ENCODE measurements at places on chromosomes 16 and 17.

GRCh38 chr17:60223456-60223855 lies 73.7 kb downstream of the CA4 start:
- no peak for DNase-seq

- DNase-seq = no peak
Measured at GRCh38 chr16:12236589-12236988, 260.1 kb downstream of the SNX29 start.

- DNase-seq = no peak
Measured at GRCh38 chr17:731644-732066, 741 bp upstream of the TLCD3A start.

DNA sequence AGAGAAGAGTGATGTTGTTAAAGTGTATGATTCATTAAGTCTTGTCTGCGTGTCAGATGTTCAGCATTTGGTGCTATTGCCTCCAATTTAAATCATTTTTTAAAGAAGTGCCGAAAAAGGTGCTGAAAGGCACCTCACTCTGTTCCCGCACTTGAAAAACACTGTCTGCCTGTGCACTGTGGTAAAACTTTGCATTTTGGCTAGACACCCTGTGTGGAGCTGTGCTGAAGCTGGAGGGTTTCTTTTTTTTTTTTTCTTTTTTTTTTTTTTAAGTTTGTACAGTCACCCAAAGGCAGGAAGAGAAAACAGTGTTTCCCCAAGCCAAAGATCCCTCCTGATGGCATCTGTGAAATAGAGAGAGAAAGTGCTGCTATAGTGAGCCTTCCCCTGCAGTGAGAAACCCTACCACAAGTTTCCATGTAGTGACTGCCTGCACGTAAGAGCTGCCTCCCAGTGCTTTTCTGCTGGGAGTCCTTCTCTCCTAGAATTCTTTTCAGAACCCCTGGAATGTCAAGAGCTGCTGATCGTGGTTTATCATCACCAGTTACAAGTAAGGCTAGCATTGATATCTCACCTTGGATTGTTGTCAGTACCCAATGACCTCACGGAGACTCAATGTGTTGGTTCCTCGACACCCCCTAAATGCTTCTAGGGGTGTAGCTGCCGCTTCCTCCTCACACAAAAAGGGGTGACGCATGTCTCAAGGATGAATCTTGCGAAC lies 116.0 kb upstream of the SOX9 start:
- DNase-seq = no peak

GRCh38 chr17:14437176-14437575 lies 136.3 kb downstream of the HS3ST3B1 start:
- no peak for DNase-seq

- no peak for DNase-seq
Measured at GRCh38 chr16:75794426-75794825, 68.1 kb upstream of the CPHXL start.

- no peak for DNase-seq
Measured at GRCh38 chr17:34371405-34372100, 8.5 kb upstream of the CCL1 start.

DNA sequence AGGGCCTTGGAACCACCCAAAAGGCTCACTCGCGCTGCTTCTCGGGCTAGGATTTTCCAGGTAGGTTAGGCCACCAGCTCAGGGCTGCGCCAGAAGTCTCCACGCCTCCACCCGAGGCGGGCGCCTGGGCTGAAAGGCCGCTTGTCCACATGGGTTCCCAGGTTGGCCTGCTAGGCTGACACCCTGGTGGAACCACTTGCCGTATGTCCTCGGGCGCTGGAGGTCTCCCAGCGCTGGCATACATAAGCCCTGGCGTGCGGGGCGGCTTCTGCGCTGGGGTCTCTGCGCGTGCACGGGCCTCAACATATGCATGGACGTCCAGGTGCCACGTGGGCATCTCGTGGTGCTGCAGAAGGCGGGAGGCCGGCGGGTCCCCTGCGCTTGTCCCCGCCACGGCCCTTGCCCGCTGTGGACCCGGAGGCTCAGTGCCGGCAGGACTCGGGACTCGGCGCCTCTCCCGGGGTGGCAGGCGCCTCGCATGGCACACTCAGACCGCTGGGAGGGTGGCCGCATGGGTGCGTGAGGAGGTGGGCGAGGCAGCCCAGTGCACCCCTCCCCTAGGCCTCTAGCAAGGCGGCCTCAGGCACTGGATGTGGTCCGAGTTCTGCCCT lies 47.2 kb upstream of the ZNF629 start:
- DNase-seq = no peak

- DNase-seq = no peak
Measured at GRCh38 chr16:78175287-78175686, 75.8 kb downstream of the WWOX start.

DNA sequence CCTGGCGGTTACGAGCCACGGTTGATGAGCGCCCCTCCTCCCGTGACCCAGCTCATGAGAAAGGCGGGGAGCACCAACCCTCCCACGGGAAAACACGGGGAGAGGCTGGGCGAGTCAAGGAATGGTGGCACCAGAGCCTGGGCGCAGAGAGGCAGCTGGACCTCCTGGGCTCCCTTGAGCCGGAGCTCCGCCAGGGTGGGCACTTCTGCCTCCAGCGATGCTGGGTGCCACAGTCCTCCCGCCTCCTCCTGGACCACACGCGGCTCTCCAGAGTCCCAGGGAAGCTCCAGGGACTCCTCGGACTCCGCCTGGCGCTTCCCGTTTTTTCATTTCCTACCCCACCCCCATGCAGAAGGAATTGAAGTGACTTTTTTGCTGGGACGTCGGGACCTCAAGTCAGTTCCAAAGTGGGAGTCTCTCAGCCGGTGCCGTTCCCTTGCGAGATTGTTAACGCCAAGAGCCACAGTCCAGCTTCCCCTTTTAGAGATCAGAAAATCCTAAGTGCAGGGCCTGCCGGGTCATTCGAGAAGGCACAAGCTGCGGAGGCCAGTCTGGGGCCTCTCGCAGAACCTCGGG lies 6.6 kb upstream of the CBX8 start:
- no peak for DNase-seq

DNA sequence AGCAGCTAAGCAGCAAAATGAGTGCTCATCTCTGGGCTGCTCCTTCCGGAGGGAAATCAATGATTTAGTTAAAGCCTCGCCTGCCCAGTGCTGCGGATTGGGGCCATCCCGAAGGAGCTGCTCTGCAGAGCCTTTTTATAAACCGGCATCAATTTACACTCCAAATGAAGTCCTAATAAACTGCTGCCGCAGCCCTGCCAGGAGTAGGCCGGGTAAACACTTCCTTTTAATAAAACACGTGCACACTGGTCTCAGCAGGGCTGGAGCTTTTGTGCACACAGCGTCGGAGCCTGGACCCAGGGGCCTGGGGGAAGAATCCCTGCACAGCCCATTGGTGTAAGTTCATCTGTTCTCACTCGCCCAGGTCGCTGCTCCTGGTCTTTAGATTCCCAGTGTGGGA lies 79.6 kb upstream of the HS3ST2 start:
- DNase-seq = no peak

DNA sequence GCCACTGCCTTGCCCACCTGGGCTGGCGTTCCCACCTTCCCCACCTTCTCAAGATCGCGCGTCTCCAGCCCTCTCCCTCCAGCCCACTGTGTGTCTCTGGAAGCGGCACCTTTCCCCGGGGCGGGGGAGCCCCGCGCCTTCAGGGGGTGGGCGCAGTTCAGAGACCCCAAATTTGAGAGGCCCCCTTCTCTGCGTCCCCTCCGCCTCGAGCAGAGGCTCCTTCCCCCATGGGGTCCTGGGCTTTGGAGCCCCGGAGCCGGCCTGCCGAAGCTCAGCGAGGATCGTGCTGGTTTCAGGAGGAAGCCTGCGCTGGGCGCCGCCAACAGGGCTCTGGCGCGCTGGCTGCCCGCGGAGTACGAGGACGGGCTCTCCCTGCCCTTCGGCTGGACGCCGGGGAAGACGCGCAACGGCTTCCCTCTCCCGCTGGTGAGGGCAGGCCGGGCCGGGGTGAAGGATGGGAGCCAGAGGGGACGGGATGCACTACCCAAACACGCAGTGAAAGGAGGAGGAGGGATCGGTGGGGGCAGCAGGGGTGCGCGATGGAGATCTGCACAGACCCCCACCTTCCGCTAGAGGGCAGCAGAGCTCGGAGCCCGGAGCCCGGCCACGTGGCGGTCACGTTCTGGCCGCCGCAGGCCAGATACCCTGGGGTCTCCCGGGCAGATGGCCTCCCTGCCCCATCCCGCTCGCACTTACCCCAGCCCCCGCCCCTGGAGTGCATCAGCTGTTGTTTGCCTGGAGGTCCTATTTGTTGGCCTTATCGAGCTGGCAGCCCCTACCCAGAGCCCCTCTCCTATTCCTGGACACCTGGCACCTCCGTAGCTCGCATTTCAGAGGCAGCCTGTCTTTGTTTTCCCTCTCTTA lies 11.1 kb downstream of the LPO start:
- DNase-seq = peak; percentile 62

- no peak for DNase-seq
Measured at GRCh38 chr16:1770328-1771187, 785 bp downstream of the NME3 start.

DNA sequence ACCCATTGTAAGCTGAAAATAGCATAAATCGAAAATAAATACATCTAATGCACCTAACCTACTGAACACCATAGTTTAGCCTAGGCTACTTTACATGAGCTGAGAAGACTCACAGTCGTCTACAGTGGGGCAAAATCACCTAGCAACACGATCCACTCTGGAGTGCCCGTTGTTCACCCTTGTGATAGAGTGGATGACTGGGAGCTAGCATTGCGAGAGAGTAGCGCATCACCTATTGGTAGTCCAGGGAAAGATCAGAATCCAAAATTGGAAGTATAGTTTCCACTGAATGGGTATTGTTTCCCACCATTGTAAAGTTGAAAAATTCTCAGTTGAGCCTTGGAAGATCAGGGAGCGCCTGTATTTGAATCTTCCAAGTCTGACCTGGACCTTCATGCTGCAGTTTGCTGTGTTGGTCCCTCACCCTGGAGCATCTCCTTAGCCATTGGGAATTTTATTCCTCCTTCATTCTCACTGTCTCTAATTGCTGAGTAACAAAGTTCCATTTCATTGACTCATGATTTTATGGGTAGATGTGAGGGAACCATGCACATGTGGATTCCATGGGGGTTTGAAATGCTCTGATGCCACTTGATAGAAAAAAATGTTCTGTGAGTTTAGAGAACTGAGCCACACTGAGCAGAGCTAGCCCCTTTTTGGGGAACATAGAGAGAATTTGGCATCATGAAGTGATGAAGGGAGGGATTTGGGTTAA lies 19.6 kb downstream of the AKAP1 start:
- no peak for DNase-seq
